ENCODE measurements at places on chromosomes 12 and 14. TPM values are rescaled to one million over a fixed set of nuclear protein-coding genes. Genes with fewer than 3 reads are reported as not detected.

C12orf42 gene
- not detected for total RNA-seq

DNA sequence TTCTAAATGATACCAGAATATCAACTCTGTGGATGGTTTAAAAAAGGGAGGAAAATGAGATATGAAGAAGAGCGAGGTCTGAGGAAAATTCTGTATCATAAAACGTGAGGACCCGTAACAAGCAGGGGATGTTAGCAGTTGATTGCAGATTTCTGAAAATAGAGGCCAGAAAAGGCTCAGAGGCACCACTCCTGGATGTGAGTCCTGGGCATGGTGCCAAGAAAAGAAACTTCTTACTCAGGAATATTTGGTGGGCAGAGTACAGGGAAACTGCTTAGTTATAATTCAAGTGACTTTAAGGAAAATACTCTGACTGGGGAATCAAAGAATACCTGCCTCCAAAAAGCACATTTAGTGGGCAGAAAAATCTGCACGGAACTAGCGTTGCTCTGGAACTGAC, 85.5 kb downstream of the PRICKLE1 start:
- DNase-seq: no peak

HOXC11 gene
- not detected for total RNA-seq

CLEC9A gene
- not detected for total RNA-seq

REC8 gene
- 48.7 TPM for total RNA-seq

DNA sequence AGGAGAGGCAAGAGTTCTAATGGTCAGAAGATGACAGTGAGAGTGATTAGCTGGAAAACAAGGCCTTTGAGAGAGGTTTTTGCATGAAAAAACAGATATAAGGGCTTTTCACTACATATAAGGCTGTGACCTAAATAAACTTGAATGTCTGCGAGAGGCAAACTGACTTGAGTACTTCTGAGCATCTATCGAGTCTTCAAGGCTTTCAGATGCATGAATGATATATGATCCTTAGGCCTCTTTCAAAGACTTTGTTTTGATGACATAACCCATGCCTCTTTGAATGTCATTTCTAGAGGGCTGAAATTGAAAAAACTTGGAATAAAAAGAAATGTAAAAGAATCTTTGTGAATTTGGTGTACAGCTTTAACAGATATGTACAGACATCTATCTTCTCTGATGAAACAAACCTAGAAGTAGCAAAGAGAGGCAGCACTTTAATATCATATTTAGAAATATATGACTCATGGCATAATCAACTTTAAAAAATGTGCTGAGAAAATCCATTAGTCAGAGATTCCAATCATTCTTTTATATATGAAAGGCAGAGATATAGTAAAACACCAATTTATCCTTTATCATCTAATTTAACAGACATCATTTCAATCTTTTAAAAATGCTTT, 72.6 kb downstream of the PPM1H start:
- no peak for DNase-seq

CLEC7A gene
- not detected for total RNA-seq

LRP1-AS gene
- total RNA-seq: not detected

DNA sequence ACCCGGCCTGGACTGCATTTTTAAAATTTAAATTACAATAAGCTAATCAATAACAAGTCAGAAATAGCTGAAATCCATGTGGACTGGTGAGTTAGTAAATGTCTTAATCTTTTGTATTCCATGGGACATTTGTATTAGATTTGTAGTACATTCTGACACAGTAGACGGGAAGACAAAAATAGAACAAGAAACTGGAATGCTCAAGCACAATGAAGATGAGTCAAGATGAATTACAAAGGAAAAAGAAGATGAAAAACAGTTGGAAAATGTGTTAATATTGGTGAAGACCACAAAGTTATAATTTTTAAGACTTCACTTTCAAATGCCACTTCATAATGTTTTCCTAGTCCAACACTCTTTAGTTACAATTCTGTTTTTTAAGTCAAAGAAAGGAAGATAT, 97.8 kb upstream of the FERMT2 start:
- DNase-seq: no peak

RBM25 gene
- total RNA-seq: 86.4 TPM

MRPL51 gene
- total RNA-seq: 440 TPM

MDP1 gene
- total RNA-seq: 7.4 TPM

DNA sequence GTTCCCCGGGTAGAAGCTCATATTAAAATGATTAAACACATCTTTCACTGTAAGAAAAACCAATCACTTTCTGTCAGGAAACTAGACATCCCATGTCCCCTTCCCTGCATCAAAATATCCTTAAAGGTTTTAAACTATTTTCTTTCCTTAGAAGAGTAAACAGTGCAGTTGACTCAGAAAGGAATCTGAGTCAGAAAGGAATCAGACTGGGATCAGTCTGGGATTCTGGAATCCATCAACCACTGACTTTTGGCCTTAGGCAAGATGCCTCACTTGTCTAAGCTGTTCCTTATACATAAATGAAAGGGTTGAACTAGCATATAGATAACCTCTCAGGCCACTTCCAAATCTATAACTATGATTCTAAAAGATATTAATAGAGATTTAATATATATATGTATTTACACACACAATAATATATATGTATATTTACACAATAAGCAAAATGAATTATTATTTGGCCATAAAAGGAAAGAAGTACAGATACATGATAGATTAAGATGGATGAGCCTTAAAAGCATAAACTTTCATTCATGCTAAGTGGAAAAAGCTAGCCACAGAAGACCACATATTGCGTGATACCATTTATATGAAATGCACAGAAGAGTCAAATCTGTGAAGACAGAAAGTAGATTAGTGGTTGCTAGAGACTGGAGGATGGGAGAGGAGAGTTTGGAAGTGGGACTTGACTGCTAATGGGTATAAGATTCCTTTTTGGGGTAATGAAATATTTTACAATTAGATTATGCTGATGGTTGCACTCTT, 114.4 kb downstream of the SLC38A1 start:
- DNase-seq: no peak

DNA sequence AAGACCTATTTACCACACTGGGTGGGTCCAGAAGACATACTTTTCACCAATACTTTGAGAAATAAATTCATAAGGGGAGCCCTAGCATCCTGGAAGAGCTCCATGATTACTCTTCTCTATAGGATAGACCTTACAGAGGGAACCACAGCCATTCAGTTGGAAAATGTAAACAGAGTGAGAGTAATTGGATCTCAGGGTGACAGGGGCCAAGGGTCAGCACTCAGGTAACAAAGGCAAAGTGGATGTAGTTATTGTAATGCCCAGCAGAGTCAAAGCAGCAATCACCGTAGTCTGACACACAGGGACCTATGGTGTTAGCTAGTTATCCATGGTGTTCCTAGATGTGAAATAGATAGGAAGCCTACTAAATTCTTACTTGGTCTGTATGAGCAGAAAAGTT, 10.8 kb upstream of the GTF2A1 start:
- no peak for DNase-seq

DNA sequence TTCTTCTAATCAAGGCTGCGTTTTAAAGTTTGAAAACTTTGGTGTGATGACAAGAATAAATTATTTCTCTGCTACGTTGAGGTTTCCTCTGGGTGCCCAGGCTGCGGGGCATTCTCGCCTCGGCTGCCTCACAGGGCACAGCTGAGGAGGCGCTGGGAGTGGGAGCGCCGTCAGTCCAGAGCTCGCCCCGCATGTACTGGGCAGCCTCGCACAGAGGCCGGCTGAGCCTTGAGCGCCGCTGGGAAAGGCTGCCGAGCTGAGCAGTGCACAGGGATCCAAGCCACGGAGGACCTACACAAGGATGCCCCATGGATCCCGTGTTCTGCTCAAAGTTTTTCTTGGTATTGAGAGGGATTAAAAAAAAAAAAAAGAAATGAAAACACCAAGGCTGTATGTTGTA, 11.6 kb downstream of the RFX4 start:
- DNase-seq: no peak

TESPA1 gene
- 95.8 TPM for total RNA-seq

- DNase-seq: no peak
Measured at GRCh38 chr12:133038118-133038709, 905 bp downstream of the ZNF84 start.

- no peak for DNase-seq
Measured at GRCh38 chr12:6336889-6337853, 4.7 kb downstream of the TNFRSF1A start.

DNA sequence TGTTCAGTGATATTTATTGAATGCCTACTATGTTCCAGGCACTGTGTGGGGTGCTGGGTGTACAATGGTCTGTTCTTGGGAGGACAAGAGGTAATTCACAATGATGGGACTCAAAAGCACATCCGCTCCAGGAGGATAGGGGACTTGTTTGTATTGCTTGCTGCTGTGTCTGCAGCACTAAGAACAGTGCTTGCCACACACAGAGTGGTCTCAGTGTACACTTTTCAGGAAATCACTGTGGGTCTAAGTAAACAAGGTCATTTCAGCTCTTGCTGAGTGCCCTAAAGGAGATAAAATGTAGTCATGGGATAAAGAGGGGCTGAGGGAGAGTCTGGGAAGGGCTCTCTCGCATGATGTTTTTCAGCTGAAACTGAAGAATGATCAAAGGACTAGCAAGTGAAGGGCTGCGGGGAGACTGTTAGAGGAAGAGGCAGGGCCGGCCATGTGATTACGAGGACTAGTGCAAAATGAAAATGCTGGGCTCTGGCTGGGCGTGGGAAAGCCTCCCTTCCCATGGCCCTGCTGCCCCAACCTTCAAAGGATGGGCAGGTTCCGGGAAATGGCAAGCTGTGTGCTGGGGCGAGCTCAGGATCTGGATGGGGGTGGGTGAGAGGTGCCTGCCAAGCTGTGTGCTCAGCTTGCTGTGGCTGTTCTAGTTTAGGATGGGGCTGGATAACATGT, 39.1 kb downstream of the ADCK1 start:
- no peak for DNase-seq

GALNT16 gene
- total RNA-seq: not detected
